Upper lobe of left lung (tissue), 6 donors: ENCODE measurements at places on chromosomes 12 and 14.
A peak's percentile ranks its signal among the peaks of the same experiment; 100 is the strongest.

DNA sequence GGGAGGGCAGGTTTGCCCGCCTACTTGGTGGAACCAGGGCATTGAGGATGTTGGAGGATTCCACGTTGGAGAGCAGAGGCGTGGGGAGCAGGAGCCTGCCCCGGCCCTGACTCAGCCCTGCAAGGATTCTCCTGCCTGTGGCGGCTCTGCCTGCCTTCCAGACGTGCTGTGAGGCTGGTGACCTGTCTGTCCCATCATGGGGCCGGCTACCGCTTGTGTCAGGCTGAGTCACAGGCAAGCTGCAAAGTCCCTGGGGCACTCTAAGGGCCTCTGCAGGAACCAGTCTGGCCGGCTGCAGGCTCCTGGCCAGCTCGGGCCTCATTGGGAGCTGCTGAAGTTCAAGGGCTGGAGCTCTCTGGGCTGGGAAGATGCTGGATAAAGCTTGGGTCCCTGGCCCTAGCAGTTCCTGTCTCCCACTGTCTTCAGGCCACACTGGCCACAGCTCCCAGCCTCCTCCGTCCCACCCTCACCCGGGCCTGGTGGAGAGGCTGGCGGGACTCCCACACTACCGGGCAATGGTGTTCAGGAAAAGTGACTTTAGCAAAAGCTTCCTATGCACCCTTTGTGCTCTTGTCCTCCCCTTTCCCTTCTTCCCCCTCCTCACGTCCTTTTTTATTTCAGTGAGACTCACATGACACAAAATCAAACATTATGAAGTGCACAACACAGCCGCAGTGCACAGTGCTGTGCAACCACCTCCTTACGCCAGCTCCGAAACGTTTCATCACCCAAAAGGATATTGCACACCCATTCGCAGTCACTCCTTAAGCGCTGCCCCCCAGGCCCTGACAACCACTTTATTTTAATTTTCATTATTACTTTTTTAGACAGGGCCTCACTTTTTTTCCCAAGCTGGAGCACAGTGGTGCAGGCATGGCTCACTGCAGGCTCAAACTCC lies 22.0 kb upstream of the ULK1 start:
- peak; percentile 73 for DNase-seq

DNA sequence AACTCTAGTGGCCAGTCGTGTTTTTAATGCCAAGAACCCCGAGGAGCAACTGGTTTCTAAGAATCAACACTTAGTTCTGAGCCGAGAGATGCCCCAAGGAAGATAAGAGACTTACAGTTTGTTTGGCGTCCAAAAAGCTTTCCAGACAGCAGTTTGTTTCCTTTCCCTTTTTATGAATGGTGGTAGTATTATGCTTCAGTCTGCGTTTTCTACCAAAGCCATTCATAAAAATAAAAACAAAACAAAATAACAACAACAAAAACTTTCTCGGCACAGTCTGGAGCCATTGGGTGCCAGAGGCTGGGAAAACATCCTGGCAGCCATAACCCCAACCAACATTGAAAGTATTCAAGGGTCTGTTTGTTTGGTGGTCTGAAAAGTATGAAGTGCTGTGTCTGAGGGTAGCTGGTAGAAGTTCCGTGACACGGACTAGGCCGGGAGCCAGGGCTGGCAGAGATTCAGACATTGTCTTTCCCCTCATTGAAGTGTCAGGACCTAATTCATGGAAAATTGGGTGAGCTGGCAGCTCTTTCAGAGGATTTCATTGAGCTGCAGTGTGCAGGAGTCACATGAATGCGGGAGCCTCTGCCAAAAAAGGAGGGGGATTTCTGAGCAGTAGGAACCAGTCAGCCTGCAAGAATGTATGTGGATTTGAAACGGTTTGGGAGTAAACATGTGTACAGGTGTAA lies 124.2 kb downstream of the HMGA2 start:
- DNase-seq: peak; percentile 49

GRCh38 chr12:113332688-113333417 lies 2.1 kb downstream of the SLC8B1 start:
- DNase-seq: no peak

GRCh38 chr12:4273652-4274395 lies at the start of gene CCND2:
Gene CCND2, plus strand, starts transcription at chr12:4273762. Its CDS starts 279 bp downstream, at chr12:4274041.
- DNase-seq: peak; percentile 93

- no peak for DNase-seq
Observed at GRCh38 chr12:53419756-53420155, 3.9 kb upstream of the AMHR2 start.

GRCh38 chr14:31968956-31969698 lies 108.0 kb upstream of the ARHGAP5 start:
- no peak for DNase-seq

- peak; percentile 73 for DNase-seq
Observed at GRCh38 chr14:102554821-102555819, 37.3 kb upstream of the RCOR1 start.

DNA sequence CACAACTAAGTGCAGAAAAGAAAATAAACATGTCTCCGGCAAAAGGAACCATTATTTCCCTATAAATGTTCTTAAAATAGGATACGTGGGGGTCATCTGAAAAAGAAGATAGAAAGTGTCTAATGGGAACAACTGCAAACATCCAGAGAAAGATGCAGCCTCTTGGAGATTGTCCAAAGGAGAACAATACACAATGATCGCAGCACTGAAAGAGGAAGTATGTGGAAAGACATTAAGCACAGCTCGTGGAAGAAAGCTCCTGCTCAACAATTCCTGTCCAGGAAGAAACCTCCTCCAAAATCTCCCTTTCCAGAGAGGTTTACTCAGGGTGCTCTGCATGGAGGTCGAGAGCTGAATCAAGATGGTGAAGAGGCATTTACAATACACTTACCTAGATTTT lies 2.5 kb upstream of the LALBA start:
- DNase-seq: no peak

- DNase-seq: no peak
Observed at GRCh38 chr12:54349679-54350078, 14.6 kb downstream of the GPR84 start.

DNA sequence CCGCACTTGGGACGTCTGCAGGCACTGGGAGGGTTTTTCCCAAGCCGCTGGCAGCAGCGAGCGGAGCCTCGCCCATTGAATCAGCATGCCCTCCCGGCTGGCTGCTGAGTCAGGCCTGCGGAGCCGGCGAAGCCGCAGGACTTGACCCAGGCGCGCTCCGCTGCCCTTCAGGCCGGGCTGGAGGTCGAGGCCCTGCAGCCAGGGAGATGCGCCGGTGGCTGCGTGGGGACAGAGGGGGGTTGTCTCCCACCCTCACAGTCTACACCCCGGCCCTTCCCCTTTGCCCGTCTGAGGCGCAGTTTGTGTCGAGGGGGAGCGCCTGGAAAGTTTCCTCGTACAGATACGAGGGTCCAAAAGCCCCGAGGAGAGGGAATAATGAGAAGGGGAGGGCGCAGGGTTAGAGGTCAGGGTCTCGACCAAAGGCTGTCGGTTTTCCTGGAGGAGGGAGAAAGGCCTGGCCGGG lies 759 bp upstream of the KLC1 start:
- peak; percentile 90 for DNase-seq

DNA sequence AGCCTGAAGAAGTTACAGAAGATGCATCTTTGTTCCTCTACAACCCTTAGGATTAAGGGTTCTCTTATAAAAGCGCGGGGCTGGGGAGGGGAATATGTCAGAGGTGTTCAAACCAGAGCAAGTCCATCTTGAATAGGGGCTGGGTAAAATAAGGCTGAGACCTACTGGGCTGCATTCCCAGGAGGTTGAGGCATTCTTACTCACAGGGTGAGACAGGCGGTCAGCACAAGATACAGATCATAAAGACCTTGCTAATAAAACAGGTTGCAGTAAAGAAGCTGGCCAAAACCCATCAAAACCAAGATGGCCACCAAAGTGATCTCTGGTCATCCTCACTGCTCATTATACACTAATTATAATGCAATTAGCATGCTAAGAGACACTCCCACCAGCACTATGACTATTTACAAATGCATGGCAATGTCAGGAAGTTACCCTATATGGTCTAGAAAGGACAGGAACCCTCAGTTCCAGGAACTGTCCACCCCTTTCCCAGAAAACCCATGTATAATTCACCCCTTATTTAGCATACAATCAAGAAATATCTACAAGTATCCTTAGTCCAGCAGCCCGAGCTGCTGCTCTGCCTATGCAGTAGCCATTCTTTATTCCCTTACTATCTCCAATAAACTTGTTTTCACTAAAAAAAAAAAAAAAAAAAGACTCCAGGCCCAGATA lies 108.1 kb upstream of the FOXN3 start:
- no peak for DNase-seq

GRCh38 chr12:109264095-109264942 lies 44.8 kb downstream of the FOXN4 start:
- DNase-seq: peak; percentile 75

GRCh38 chr12:131671276-131671675 lies 39.6 kb upstream of the SFSWAP start:
- DNase-seq: no peak
